ENCODE measurements at places on chromosomes 11 and 22.

GRCh38 chr11:130074736-130075135, 5.0 kb downstream of the APLP2 start:
- DNase-seq, result no peak

- no peak for DNase-seq
Measured at GRCh38 chr11:945986-946385, 20.3 kb downstream of the AP2A2 start.

- DNase-seq, result peak; percentile 94
Measured at GRCh38 chr22:37303821-37304274, 21.5 kb downstream of the CYTH4 start.

DNA sequence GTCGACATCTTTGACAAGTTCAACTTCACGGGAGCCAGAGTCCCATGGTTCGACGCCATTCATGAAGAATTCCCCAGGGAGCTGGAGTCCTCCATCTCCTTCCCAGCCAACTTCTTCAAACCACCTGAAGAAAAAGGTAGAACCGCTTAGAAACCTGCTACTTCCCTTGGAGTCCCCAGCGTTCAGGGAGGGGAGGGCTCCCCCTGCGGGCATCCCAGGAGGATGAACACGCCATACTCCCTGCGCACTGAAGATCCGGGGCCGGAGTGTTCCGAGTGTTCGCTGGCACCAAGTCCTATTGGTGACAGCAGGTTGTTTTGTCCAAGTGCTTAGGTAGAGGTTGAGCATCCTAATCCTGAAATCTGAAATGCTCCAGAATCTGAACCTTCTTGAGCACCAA, 51.7 kb upstream of the PRODH start:
- DNase-seq, result no peak

GRCh38 chr11:8020244-8020597, 33.1 kb downstream of the EIF3F start:
- DNase-seq, result no peak

GRCh38 chr11:44322243-44322642, 12.3 kb upstream of the ALX4 start:
- DNase-seq, result no peak

DNA sequence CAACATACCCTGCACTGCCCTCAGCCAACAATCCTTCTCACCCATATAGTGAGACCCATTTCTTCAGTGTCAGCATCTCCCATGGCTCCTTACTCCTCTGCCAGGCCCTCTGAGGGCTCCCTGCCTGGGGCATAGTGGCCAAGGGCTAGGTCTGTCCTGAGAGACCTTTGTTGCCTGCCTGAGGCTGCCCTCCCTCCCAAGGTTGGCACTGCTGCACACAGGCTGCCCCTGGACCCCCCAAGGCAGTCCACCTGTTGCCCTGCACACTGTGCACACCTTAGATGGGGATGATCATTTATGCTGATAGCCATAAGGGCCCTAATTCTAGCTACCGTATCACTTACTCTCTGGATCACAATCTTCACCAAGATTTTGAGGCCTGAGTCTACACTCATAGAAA, 57.0 kb upstream of the SUSD2 start:
- DNase-seq, result no peak

All from urothelium cell line (cell line).